Muscle of arm (tissue), 14 donors: ENCODE measurements at places on chromosomes 1 and 21.

- no peak for DNase-seq
Observed at GRCh38 chr21:45985471-45986315, 4.1 kb downstream of the COL6A1 start.

DNA sequence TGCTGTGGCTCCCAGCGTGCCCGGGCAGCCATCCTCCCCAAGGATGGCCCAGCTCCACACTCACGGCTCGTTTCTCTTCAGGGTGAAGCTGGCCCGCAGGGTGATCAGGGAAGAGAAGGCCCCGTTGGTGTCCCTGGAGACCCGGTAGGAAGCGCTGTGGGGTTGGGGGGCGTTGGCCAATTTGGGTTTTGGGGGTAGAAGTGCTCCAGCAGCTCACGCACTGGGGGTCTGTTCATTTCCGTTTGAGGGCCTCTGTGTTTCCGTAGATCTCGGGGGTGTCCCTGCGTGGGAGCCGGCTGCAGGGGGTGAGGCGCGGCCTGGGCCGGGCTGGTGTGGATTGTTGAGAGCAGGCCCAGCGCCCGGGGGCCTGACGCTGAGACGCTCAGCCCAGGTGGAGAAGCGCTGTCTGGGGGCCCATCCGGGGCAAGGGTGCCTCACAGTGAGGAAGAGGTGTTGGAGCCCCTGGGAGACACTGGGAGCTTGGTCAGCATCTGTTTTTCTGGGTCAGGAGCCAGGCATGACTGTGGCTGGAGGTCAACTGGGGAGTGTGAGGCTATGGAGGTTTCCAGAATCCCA lies 12.6 kb downstream of the COL6A1 start:
- no peak for DNase-seq

DNA sequence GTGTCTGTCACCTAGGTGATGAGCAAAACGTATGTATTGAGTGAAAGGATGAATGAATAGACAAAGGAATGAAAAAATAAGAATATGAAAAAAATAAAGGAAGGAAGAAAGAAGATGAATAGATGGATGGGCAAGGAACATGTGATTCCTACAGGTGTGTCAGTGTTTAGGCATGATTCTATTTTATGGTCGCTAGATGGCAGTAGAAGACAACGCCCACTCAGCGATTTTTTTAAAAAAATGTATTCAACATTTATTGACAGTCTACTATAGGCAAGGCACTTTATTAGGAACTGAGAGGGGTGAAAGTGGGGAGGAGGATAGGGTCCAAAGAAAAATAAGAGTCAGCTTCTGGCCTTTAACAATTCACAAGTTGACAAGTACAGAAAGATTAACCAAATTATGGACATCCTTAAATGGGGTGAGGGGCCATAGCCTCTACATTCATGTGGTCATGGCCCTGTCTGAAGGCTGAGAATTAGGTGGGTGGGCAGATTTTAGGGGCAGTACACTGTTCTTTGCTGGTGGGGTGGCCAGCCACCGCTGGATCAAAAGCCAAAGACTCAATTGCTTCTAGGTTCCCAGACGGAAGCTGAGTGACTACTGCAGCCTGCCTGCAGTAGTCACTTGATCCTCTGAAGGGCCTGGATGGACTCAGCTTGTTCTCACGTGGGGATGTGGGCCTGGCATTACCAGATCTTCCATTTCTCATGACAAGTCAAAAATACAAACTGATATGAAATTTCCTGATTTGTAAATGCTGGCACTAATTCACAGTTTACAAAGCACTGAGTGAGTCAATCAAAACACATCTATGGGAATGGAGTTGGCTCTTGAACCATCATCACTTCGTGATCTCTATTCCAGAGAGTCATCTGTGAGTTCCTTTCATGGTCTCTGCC lies 83.9 kb downstream of the FASLG start:
- peak; percentile 16 for DNase-seq

DNA sequence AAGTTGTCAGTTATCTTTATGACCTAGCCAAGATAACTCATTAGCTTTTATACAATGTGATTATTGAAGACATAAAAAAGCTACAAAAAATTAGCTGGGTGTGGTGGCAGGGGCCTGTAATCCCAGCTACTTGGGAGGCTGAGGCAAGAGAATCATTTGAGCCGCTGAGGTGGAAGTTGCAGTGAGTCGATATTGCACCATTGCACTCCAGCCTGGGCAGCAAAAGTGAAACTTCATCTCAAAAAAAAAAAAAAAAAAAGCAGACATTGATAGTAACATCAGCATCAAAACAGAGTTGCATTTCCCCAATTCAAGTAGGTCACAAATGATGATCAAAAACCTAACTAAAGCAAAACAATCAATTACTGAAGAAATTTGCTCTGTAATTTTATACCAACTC lies 191.4 kb downstream of the PTGER3 start:
- DNase-seq: no peak

- no peak for DNase-seq
Observed at GRCh38 chr1:17348593-17349234, 23.3 kb upstream of the PADI6 start.

DNA sequence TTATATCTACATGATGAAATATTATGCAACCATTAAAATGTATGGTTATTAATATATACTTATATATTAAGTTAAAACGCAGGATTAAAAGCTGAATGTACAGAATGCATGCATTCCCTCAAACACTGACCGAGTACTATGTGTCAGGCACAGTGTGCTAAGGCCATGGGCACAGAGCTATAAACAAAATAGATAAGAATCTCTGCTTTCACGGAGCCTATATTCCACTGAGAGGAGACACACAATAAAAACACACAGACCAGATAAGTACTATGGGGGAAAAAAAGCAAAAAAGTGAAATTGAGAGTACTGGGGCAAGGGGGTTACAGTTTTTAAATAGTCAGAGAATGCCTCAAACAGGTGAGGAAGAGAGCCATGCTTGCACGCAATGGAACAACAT lies 62.7 kb downstream of the GPATCH2 start:
- DNase-seq: no peak

DNA sequence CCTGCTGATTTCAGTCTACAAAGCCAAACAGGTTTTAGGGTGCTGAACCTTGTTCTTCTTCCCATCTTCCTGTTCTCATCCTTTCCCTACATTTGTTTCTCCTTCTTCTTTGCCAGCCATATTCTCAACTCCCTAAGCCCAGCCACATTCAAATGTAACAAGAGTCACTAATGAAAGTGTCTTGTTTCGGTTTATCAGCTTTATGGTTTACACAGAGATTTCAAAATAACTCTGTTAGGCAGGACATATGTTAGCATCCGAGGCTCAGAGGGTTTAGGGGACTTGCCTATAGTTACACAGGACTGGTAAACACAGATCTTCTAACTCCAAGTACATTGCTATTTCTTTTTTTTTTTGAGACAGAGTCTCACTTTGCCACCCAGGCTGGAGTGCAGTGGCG lies 61.3 kb downstream of the NDUFS5 start:
- no peak for DNase-seq

GRCh38 chr1:42962641-42963377 lies 4.1 kb upstream of the SLC2A1 start:
- no peak for DNase-seq

DNA sequence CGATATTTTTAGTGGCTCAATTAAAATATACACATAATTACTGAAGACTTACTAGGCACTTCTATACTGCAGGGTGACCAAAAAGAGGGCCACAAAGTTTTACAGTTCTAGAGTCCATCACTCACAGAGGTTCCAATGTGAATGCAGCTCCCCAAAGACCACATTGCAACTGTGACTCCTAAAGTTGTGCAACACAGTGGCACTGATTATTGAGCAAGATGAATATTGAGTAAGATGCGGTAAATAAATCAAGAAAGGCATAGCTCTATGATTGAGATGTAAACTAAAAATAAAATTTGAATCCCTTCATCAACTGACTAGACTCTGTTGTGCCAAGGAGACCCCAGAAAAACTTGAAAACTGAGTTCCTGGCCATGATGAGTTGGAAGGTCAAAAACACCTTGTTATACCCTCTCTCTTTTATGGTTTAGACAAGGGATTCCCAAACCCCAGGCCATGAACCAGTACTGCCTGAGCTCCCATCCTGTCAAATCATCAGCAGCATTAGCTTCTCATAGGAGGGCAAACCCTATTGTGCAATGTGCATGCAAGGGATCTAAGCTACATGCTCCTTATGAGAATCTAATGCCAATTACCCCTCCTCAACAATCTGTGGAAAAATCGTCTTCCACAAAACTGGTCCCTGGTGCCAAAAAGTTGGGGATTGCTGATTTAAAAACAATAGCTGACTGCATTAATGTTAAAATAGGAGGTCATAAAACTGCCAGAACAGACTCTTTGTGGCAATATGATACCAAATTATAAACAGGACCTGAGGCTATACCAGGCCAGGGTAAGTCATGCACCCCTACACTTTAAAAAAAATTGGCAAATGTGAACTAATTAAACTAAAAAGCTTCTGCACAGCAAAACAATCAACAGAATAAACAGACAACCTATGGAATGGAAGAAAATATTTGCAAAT lies 94.3 kb downstream of the ADGRL4 start:
- DNase-seq: no peak

- DNase-seq: no peak
Observed at GRCh38 chr1:169160845-169161495, 54.5 kb downstream of the ATP1B1 start.

DNA sequence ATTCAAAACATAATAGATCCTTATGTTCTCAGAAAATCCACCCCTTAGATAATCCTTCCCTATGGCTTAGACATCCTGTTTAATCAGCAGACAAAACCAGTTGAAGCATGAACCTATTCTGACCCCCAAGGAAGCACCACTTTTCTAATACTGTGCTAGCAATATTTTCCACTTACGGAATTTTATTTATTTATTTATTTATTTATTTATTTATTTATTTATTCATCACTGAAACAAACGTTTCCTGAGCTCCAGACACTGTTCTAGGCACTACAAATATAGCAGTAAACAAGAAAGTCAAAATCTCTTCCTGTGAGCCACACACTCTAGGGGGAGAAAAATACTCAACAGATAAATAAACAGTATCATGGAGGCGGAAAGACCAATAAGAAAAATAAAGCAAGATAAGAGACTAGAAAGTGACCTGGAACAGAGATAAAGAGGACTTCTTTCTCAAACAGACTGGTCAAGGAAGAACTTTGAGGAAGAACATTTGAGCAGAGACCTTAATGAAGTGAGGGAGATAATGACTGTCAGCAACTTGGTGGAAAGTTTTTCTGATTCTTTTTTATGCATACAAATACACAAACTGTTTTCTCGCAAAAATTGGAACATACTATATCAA lies 145.5 kb upstream of the POGK start:
- DNase-seq: no peak

DNA sequence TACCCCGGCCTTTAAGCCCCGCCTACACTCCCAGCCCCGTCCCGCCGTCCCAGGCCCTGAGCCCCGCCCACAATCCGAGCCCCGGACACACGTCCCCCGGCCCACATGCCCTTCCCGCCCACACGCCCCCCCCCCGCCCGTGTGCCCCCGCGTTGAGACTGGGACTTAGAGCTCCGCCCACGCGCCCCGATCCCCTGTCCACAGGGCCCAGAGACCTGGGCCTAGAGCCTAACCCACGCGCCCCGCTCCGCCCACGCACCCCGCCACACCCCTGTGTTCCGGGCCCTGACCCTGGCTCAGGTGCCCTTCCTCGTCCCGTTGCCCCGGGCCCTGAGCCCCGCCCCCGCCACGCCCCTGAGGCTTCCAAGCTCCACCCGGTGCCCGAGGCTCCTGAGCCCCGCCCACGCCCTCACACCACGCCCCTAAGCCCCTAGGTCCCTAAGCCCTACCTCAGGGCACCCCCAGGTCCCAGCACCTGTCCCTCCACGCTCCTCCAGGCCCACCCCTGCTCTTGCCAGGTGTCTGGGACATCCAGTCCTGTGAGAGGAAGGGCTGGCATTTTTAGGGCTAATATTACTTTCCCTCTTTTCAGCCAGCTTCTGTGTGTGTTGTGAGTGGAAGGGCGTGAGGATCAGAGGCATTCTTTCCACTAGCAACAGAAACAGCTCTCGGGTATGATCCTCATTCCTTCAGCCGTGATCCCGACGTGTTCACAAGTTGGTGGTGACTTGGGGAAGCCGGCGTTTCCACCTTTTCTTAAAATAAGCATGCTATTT lies 552 bp upstream of the GPR157 start:
- peak; percentile 30 for DNase-seq

- peak; percentile 15 for DNase-seq
Observed at GRCh38 chr1:154155251-154155650, 378 bp upstream of the NUP210L start.

DNA sequence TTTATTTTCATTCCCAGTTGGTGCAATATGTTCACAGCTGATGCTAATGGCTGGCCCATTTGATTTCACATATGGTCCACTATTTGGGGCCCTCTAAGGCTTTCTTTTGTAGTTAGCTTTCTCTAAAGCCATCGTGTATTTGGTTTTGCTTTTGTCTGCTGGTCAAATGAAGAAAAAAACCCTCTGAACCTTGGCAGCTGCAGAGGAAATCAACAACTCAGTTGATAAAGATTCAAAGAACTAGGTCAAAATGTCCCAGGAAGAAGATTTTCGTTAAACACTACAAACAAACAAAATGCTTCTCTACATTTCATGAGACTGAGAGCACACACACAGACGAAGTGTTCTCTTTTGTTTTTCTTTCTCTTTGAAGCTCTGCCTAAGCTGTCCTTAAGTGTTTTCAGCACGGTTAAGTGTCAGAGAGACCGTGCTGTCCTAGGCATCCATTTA lies 655.0 kb downstream of the RWDD3 start:
- peak; percentile 5 for DNase-seq

DNA sequence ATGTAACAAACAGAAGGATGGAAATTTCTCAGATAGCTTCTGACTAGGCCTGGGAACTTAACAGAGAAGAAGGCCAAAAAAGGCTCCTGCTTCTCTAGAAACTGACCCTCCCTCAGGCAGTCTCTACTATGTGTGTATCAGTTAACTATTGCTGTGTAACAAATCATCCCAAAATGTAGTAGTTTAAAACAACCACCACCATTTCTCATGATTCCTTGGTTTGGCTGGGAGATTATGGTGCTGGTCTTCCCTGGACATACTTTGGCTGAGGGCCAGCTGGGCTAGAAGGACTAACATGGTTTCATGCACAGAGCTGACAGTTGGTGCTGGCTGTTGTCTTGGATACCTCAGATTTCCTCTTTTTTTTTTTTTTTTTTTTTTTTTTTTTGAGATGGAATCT lies 26.2 kb upstream of the CNN3 start:
- DNase-seq: no peak

DNA sequence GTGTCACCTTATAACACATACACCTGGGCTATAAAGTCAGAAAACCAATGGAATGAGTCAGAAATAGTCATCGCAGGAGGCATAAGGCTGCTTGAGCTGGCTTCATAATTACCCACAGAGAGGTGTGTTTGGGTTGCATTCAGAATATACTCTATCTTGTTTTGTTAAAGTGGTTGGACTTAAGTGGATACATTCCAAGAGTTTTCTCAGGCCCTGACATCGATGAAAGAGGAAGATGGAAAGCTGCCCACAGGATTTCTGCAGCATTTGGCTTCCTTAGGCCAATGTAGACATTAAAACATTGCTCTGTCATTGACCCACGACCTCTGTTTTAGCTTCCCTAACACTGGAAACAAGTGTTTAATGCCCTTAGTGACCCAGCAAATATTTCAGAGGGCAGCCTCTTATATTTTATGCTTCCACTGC lies 18.6 kb upstream of the BCL10 start:
- no peak for DNase-seq
